Activated CD4-positive, alpha-beta T cell treated with anti-CD3 and anti-CD28 coated beads, Interleukin-2, amount 10 ng/mL, durations not matched to agents 24 days and 14 days (primary cell): ENCODE measurements at places on chromosomes 6 and 20. TPM values are rescaled to one million over a fixed set of nuclear protein-coding genes. Genes with fewer than 3 reads are reported as not detected.

The CRNKL1 gene
- 22.7 and 25.1 TPM in 2 replicates for total RNA-seq

The SPATS1 gene
- total RNA-seq: not detected in 2 replicates

The RFX6 gene
- total RNA-seq: not detected in 2 replicates

The SOBP gene
- 0.09 and 0.26 TPM in 2 replicates for total RNA-seq

The UST gene
- total RNA-seq: 0.70 and 0.90 TPM in 2 replicates

The RIMS1 gene
- total RNA-seq: not detected in 2 replicates

The SCRT2 gene
- not detected in 2 replicates for total RNA-seq

The FABP7 gene
- total RNA-seq: not detected in 2 replicates

The TRIM10 gene
- total RNA-seq: 0.07 and 0.09 TPM in 2 replicates

The SHLD1 gene
- 8.6 and 10.7 TPM in 2 replicates for total RNA-seq

The JPH2 gene
- 0.05 TPM in 1 of 2 replicates, not detected in the other for total RNA-seq

The MAS1 gene
- not detected in 2 replicates for total RNA-seq

The ARMH2 gene
- 0.30 and 0.31 TPM in 2 replicates for total RNA-seq

The OR2J3 gene
- total RNA-seq: not detected in 2 replicates

The BPI gene
- not detected in 2 replicates for total RNA-seq

The OVOL2 gene
- not detected in 2 replicates for total RNA-seq
